ENCODE measurements at places on chromosomes 2 and 18. TPM values are rescaled to one million over a fixed set of nuclear protein-coding genes. Genes with fewer than 3 reads are reported as not detected.

DNA sequence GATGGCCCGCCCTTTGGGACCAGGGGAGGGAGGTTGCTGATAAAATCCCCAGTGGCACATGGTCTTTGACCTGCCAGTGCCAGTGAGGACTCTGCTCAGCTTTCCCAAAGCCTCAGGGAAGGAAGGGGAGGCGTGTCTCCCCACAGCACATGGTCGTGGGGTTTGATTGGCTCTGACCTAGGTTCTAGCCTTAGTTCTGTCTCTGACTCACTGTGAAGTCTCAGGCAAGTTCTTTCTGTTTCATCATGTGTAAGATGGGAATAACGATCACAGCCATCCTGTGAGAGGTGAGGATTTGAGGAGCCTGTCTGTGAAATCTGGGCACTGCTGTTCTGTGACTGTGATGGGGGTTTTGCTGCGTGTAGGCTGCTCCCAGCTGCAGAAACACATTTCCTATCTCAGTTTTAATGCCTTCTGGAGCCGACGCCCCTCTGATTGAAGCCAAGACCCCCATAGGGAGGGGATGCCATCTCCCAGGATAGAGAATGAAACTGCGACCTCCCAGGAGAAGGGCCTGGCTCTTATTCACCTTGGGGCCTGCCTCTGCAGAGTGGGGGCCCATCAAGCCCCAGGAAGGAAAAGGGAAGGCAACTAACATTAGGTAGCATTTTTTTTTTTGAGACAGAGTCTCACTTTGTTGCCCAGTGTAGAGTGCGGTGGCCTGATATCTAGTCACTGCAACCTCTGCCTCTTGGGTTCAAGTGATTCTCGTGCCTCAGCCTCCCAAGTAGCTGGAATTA lies 84.0 kb downstream of the DDX1 start:
- H3K4me1 ChIP-seq: no peaks in the 10 kb centered on the region
- DNase-seq: no peak
- peaks cover 1% of the 10 kb centered on the region for H3K27me3 ChIP-seq

GRCh38 chr2:197108758-197109157 lies 182.3 kb upstream of the PGAP1 start:
- H3K4me1 ChIP-seq: peaks cover 15% of the 10 kb centered on the region
- no peak overlapping the region for H3K4me3 ChIP-seq
- no peak overlapping the region for H3K27ac ChIP-seq
- no peak for DNase-seq

- H3K4me3 ChIP-seq: no peak overlapping the region
- no peaks in the 10 kb centered on the region for H3K4me1 ChIP-seq
- DNase-seq: no peak
- no peak overlapping the region for H3K27ac ChIP-seq
- H3K27me3 ChIP-seq: peaks cover 18% of the 10 kb centered on the region
Measured at GRCh38 chr2:205878999-205879762, 196.9 kb downstream of the NRP2 start.

DNA sequence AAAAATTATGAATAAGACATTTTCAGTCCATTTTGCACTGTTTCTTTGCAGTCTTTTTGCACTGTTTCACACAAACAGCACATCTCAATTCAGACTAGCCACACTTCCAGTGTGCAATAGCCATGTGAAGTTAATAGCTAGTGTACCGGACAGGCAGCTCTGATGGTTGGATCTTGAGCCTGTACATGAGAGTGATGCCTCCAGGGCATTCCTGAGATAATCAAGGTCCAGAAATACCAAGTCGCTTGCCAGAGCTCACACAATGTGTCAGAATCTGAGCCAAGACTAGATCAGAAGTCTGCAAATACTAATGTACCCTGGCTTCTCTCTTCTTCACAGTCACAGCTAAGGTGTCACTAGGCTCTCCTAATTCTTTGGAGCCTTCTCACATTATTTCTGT lies 180.2 kb downstream of the OSR1 start:
- no peak overlapping the region for H3K27ac ChIP-seq
- no peak overlapping the region for H3K4me3 ChIP-seq
- no peaks in the 10 kb centered on the region for H3K36me3 ChIP-seq
- no peak for DNase-seq

- H3K4me1 ChIP-seq: peaks cover 30% of the 10 kb centered on the region
- H3K4me3 ChIP-seq: peak overlapping the region; percentile 72
- peaks cover 33% of the 10 kb centered on the region for H3K36me3 ChIP-seq
Measured at GRCh38 chr2:10141736-10142639, 19.4 kb downstream of the RRM2 start.

The CNRIP1 gene
- total RNA-seq: not detected

The CNGA3 gene
- not detected for total RNA-seq

The KIAA2012 gene
- not detected for total RNA-seq
